AG09319 (cell line): ENCODE measurements at places on chromosomes 5 and 9.

GRCh38 chr5:149018909-149019443, 43.9 kb downstream of the SH3TC2 start:
- peak; percentile 37 for DNase-seq

GRCh38 chr5:137310051-137310730, 188.9 kb downstream of the SPOCK1 start:
- DNase-seq: peak; percentile 67

DNA sequence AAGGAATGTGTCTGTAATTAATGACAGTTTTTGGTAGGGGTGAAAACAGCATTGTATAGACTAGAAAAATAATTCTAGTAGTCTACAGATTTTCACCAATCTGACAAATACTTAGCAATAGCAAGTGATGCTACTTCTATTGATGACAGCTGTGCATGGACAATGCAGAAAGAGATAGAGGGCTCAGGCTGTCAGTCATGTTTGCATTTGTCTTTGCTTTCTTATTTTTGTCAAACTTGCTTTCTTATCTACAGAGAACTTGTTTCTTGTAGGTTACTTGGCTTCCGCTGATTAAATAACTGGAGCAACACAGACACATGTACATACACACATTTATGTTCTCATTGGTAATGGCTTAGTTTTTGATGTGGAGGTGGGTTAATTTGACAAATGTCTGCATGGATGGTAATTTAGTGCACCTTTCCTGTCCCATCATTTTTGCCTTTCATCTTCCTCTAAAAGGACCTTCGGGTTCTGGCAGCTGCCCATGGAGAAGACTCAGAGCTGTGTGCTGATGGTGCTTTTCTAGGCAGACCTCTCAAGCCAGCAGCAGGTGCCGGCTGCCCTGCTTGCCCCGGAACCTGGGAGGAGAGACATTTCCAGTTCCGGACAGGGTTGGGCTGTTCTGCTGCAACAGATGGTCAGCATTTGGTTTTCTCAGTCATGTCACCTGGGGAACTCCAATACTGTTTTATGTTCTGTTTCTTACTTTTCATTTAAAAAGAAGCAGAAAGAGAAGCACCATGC, 28.8 kb downstream of the CAMK4 start:
- no peak for DNase-seq

DNA sequence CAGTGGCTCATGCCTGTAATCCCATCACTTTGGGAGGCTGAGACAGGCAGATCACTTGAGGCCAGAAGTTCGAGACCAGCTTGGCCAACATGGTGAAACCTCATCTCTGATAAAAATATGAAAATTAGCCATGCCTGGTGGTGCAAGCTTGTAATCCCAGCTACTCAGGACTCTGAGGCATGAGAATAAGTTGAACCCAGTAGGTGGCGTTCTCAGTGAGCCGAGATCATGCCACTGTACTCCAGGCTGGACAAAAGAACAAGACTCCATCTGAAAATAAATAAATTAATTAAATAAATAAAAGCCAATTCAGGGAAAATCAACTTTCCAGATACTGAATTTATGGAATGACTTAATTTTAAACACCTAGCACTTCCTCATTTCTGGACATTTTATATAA, 1722.1 kb downstream of the MAT2B start:
- no peak for DNase-seq

DNA sequence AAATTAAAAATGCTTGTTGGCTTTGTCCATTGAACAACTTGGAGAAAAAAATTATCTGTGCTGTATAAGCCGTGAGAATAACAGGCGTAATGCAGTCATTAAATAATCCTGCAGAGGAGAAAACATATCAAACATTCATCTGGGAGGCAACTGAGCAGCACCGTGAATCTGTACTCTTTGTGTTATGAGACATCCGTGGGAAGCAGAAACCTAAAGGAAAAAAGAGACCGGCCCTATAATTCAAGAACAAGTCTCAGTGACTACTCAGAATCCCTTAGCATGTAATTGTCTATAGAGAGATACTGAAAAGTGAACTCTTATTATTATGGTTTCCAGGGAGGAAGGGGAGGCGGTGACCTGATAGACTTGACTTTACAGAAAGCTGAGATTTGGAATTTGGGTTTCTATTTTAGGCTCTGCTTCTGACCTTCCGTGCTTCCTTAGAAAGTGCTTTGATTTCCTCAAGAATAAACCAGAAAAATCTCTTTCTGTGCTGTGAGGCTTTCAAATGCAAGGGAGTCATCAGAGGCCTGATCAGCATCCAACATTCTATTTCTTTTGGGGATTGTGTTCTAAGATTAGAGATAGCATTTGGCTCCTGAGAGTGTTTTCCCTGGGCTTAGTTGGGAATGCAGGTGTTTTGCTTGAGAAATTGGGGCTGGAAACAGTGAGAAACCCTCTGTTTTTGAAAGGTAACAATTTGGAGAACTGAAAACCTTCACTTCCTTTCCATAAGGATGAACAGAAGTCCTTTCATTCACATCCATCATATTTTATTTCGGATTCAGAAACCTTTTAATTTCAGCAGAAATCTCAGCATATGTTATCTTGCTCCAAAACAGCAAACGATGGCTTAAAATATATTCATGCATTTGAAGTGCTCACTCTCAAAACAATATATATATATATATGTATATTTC, 296.7 kb downstream of the CSNK1G3 start:
- DNase-seq: no peak

DNA sequence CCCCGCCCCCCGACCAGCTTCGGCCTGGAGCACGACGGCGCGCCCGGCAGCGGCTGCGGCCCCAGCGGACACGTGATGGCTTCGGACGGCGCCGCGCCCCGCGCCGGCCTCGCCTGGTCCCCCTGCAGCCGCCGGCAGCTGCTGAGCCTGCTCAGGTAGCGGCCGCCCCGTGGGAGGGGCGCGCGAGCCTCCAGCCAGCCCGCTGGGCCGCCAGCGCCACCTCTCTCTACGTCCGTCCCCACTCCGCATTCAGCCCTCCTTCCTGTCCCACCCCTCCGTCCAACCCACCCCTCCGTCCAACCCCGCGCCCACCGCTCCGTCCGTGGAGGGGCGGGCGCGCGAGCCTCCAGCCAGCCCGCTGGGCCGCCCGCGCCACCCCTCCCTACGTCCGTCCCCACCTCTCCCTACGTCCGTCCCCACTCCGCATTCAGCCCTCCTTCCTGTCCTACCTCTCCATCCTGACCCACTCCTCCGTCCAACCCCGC, 6.5 kb downstream of the ADAMTS13 start:
- no peak for DNase-seq

GRCh38 chr9:137492464-137493363, 33.6 kb upstream of the NSMF start:
- no peak for DNase-seq

- peak; percentile 23 for DNase-seq
Measured at GRCh38 chr5:17398431-17398830, 99.6 kb upstream of the TAF11L2 start.

- DNase-seq: no peak
Measured at GRCh38 chr5:120304663-120305062, 159.4 kb upstream of the PRR16 start.

- no peak for DNase-seq
Measured at GRCh38 chr5:114387433-114387832, 25.6 kb downstream of the KCNN2 start.

DNA sequence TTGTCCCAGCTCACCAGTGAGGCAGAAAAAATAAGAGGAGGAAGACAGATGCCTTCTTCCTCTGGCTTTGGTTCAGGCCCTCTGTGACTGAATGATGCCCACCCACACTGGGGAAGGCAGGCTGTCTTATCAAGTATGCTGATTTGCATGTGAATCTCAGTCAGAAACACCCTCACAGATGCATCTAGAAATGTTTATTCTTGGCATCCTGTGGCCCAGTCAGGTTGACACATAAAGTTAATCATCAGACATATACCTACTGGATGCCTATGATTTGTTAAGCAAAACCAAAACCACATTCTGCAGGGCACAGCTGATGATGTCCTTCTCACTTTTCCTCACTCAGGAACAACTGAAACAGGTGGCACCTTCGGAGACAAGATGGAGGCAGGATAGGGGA, 243.4 kb upstream of the KCNN2 start:
- no peak for DNase-seq

DNA sequence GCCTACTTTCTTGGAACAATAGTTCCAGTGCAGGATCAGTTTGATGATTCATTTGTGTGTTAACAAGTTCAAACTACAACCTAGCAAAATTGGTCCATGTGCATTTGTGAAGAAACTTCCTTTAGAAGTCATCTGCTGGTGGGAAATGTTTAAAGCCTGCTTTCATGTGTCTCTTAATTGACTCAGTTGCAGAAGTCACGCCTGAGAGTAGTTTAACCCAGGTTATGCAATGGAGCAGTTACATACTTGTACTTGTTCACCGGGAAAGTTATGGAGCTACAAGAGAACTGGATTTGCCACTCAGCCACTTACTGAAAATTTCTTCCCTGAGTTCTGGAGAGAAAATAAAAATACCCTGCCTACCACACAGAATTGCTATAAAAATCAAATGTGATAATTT, 1397.8 kb downstream of the PTPRD start:
- DNase-seq: no peak

- DNase-seq: no peak
Measured at GRCh38 chr5:142186857-142187594, 78.4 kb downstream of the NDFIP1 start.

GRCh38 chr5:59007460-59008063, 424.7 kb downstream of the RAB3C start:
- DNase-seq: no peak

GRCh38 chr9:30575691-30576090, 1808.8 kb upstream of the ACO1 start:
- DNase-seq: no peak

DNA sequence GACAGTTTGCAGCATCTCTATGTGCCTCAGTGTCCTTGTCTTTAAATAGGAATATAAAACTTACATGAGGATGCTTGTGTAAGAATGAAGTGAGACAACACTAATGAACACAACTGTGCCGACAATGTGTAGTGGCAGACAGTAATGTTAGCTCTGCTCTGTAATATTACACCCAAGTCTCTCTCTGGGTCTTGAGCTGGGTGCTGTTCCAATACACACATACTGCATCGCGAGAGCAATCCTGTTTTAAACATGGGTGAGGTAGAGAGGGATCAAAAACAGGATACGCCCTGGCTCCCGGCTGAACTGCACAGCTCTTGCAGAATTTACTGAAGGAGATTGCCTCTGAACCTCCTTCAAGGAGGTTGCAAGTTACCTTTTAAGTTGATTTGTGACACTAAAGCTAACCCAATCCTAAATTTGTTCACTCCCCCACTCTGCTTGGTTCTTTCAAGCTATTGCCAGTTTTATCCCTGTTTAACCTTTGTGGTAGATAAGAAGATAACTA, 155.2 kb upstream of the ISL1 start:
- no peak for DNase-seq

DNA sequence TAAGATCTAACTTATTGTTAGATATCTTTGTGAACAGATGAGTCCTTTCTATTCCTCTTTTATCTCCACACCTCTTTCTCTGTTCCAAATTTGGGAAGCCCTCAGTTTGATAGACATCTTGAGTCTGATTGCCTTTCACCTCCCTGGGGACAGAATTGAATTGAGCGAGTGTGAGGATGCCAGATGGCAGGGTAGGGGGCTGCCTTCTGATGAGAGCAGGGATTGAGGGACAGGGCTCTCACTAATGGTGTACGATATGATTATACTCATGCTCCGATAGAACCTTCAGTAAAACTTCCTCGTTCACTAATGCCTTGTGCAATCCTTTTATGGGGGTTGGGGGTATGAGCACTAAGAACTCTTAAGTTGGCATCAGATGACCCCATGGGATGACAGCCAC, 172.1 kb upstream of the DAP start:
- no peak for DNase-seq

DNA sequence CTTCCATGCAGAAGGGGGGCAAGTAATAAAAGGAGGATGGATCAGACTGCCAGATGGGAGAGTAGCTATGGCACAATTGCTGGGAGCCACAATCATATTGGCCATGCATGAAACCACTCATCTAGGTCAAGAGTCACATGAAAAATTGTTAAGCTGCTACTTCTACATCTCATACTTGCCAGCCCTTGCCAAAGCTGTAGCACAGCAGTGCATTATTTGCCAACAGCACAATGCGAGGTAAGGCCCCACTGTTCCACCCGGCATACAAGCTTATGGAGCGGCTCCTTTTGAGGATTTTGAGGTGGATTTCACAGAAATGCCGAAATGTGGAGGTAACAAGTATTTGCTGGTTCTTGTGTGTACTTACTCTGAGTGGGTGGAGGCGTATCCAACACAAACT, 109.9 kb upstream of the EPB41L4A start:
- DNase-seq: no peak

DNA sequence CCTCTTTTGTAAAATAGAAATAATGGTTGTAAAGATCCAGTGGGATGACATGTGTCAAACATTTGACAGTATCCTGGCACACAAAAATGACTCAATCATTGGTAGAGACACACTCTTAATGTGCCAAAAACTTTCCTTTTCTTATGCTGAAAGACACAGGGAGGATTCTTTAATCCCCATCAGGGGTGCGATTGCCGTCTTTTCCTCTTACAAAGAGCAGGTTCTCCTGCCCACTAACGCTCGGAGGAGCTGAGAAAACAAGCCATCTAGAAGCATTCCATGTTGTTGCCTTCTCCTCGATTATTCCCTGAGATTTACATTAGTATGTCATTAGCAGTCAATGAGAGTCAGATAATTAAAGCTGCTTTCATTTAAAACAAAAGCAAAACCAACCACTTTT, 342.6 kb upstream of the CCNH start:
- no peak for DNase-seq

DNA sequence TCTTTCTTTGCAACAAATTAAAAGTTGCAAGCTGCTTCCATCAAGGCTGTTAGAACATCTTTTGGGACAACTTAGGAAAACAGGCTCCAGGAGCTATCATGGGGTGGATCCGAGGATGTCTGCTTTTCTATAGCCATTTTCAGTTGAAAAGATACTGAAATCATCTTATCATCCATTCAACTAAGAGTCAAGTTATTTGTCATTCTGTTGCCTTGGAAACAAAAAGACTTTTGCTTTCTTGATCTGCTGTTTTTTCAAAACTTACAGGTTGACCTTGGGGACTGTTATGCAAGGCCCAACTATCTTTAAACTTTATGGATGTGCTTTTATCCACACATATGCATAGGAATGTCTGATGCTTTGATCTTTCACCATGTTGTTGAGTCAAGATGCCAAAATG, 545.3 kb upstream of the DAP start:
- no peak for DNase-seq

- DNase-seq: no peak
Measured at GRCh38 chr9:2923766-2924379, 80.0 kb upstream of the PUM3 start.

- DNase-seq: no peak
Measured at GRCh38 chr5:72598401-72599064, 91.3 kb upstream of the ZNF366 start.

- DNase-seq: no peak
Measured at GRCh38 chr5:151597749-151598148, 6.6 kb upstream of the FAT2 start.

DNA sequence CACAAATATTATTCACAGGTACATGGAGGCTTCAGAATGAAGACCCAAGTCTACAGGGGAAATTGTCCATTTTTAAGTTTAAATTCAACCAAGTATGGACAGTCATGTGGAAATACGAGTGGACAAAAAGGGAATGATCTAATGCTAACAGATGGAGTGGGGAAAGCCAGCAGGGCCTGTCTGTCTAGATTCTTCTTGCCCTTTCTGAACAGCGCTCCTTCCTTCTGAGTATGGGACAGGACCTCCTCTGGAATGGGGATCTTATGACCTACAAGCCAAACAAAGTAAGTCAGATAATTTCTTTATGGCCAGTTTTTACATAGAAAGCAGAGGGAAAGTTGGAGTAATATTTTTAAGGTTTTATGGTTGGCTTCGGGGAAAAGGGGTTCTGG, 119.8 kb upstream of the NEK6 start:
- DNase-seq: no peak

GRCh38 chr9:116647515-116647809, 39.6 kb upstream of the TRIM32 start:
- DNase-seq: no peak
